Stimulated activated naive CD8-positive, alpha-beta T cell treated with anti-CD3 and anti-CD28 coated beads, Interleukin-15, amount 100 ng/mL, for 72 hours (primary cell): ENCODE measurements at places on chromosomes 5 and 9.
A peak's percentile ranks its signal among the peaks of the same experiment; 100 is the strongest.

DNA sequence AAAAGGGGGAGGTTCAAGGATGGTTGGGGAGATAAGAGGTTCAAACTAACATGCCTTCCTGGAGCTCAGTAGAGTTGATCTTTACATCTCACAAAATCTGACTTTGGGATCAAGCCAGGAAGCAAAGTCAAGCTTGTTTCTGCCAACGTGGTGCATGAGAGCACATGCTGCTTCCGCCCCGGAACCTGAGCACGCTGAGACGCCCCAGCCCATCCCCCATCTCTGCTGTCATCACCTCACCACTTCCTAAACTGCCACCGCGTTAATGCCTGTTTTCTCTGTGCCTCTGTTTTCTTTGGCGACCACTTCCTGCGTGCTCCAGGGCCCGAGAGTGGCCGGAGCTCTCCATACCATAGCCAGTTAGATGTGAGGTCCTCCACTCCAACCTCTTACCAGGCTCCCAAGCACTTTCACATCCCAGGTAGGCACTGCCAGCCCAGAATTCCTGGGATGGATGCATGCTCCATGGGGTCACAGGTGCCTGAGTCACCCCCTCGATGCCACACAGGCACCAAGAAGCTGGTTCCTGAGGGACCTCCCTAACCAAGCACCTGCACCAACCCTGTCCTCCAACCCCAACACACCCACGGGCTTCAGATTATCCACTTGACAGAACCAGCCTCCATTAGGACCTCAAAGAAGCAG, 31.2 kb upstream of the AFAP1L1 start:
- DNase-seq = peak; percentile 90

DNA sequence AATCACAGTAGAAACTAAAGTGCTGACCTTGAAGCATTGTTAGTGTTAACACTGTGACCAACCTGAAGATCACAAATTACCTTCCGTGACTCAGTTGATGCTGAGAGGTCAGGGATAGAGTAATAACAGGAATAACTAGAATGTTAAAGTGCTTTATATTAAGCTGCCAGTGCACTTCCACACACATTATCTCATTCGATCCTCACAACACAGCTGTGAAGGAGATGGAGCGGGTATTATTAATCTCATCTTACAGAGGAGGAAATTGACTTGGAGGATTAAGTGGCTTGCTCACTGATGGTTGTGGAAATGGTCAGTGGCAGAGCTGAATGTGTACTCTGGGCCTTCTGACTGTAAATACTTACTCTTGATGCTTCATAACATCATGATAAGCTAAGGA, 252.5 kb upstream of the DMRT1 start:
- no peak for DNase-seq

GRCh38 chr9:4421847-4422246, 68.4 kb upstream of the SLC1A1 start:
- DNase-seq = no peak

DNA sequence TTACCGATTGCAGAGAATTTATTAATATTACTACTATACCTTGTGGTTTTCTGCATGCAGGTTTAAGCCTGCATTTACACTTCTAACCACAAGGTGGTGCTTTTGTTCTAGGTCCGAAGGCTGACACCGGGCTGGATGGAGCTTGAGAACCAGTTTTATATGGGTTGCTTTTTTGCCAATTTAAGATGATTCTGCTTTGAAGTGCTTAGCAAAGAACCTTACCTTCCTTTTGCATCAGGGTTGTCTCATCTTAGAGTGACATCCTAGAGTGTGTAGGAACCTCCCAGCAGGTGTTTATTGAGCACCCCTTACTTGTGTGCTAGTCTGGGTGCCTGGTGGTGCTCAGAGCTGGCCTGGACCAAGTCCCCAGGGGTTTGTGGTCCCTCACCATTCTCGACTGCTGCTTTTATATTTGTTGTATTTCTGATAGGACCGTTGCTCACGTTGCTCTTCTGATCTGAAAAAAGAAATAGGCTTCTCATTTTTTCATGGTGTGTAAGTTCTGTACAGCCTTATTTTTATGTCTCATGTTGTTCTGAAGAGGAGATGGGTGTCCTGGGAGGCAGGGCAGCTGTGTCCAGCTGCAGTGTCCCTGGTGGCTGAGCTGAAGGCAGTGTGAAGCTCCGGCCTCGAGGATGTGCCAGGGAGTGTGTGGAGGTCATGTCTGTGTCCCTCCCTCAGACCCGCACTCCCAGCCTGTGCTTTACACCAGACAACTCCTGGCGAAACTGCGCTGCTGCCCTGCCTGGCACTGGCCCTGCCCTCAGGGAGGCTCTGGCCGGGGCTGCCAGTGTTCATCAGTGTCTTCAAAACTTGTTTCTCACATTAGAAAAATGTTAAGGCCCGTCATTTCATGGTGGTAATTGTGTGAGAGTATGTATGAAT, 54.3 kb downstream of the EHMT1 start:
- peak; percentile 50 for DNase-seq

DNA sequence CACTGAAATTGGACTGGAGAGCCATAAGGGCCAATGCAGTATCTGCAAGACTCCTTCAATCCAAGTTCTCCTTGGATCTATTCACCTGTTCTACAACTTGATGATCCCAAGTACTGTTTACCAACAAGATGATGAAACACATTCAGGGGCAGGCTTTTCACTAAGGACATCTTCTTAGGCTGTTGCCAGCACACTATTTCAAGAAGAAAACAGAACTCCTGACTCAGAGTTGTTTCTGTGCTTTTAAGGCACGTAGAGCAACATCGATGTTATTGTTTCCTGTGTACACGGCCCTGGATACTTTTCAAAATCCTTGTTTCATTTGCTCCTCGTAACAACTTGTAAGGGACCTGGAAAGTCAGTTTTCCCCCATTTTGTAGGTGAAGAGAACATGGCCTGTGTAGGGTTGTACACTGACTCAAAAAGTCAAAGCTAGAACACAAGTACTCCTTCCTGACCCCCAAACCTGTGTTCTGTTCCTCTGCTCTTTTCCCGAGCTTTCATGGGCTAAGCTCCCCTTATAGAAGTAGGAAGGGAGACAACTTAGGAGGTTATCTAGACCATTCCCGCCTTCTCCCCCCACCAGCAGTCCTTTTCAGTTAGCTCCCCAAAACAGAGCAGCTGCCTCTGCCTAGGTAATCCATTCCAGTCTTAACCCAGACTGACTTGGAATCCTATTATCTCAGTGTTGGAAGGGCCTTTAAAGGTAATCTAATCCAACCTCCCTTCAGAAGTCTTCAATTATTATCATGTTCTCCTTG, 5.2 kb upstream of the MGAT1 start:
- DNase-seq = no peak

DNA sequence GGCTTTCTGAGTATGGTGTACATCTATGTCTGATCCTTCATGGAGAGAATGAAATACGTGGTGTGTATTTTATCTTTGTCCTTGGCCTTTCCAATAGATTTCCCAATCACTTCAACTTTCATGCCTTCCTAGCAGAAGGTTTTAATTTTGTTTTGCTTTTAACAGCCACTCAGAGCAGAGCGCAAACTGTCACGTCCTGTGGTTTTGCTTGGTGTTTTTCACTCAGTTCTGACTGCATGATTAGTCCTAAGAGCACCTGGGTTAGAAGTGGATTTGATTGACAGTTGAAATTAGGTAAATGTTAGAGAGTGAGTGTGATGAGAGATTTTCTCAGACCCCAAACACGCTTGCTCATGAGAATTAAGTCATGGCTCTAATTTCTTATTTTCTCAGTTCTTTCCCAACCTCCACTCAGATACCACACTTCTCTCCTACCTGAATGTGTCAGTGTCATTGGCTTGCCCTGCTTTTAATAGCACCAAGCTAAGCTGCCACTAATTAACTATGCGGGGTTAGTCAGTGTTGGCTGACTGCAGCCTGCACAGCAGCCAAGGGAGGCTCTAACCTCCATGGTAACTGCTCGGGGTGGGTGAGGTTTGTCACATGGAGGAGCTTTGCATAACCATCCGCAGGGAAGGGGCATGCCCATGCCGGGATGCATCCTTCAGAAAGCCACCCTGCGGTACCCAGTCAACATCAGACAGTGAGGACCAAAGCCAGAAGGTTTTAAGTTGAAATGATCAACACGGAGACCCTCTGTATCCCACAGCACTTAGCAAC, 173.4 kb downstream of the NR3C1 start:
- DNase-seq = peak; percentile 44

DNA sequence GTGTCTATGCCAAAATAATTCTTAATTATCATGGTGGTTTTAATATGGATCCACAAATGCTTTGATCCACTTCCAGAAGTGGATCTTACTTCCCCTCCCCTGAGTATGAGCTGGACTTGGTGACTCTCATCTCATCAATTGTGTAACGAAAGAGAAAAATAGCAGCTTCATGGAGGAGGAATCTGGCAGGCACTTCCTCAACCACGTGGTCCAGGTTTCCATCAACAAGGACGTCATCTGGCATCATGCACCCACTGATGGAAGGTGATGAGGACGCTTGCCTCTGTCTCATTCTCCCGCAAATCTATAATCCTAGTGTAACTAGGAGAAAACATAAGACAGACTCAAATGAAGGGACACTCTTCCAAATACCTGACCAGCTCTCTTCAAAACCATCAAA, 54.6 kb upstream of the S1PR3 start:
- no peak for DNase-seq

DNA sequence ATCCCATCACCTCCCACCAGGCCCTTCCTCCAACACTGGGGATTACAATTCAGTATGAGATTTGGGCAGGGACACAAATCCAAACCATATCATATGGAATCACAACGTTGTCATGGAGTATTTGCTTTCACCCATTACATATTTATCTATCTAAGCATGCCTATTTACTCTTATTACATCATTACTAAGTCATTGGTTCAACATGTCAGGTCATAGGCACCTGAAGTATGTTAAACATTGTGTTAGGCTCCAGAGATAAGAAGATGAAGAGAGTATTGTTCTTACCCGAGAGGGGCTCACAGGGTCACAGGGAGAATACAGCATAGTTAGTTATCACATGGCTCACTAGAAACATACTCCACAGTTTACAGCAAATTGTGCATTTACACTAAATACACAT, 150.5 kb downstream of the TMEM161B start:
- no peak for DNase-seq

GRCh38 chr5:79007872-79008271, 22.8 kb upstream of the ARSB start:
- no peak for DNase-seq

GRCh38 chr9:116939614-116940013, 252.5 kb downstream of the TRIM32 start:
- DNase-seq = no peak

DNA sequence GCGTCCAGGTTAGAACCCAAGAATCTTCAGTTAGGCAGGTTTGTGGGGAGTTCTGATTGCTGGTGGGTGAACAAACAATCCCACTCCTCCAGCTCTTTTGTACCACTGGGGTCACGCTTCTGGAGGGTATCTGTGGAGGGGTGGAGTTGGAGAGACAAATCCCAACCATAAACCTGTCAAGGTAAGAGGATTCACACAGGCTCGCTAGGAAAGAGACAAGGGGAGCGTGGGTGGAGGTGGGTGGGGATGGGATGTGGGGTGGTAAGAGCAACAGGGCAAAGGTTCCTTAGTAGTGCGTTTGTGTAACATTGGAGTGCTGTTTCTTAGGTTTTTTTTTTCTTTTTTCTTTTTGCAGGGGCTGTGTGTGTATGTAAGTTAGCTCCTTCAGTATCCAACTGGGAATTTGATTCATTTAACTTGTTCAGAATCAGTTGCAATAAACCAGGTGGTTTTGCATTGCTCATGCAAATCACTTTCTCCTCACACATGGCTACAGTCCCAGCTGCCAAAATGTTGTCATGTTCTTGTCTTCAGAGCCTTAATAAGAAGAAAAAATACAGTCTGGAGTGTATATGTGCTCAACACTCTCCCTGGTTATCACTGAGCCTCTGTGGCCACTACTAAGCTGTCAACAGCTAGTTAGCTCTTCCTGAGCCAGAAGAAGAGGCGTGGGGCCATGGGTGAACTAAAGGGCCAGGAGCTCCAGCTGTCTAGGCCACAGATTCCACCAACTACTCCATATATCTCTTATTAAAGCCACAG, 164.0 kb upstream of the RAD23B start:
- no peak for DNase-seq
